ENCODE measurements at places on chromosomes 7 and 10.

DNA sequence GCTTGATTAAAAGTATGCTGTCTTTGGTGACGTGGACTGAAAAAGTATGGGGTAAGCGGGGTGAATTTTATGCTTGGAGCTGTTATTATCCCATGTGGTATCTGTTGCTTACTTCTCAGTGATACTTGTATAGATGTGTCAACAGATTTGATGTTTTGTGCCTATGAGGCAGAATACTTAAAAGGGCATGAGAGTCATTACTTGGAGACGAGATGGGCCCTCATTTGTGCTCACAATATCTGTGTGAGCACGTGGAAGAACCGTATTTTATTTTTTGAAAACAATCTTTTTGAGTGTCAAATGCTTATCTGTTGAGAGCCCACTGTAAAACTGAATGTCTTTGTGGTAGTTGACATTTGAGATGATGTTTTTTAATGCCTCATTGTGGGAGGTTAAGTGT, 281.9 kb downstream of the EXOC4 start:
- no peak for DNase-seq

DNA sequence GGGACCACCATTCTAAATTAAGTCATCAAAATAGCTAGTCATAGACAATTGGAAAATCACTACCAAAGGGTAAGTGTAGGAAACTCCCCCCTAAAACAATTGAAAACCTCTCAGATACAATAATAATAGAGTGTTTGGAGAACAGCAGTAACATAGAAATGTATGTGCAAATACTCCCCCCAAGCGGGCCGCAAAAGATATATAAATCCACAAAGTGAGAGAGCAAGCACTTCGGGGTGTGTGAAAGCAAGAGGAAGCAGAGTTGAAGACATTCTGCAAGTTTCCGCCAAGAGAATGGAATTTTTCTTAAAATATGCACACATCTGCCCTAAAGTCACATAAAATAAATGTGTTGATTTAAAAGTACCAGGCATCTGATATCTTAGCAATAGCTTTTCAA, 33.3 kb downstream of the CHCHD3 start:
- DNase-seq = no peak

- DNase-seq = no peak
Observed at GRCh38 chr10:26627324-26627723, 70.2 kb upstream of the PDSS1 start.

GRCh38 chr7:2661602-2662272, 26.3 kb upstream of the AMZ1 start:
- no peak for DNase-seq

GRCh38 chr7:2710286-2710655, 22.3 kb downstream of the AMZ1 start:
- DNase-seq = no peak

- DNase-seq = no peak
Observed at GRCh38 chr10:63605197-63605967, 84.2 kb downstream of the REEP3 start.

DNA sequence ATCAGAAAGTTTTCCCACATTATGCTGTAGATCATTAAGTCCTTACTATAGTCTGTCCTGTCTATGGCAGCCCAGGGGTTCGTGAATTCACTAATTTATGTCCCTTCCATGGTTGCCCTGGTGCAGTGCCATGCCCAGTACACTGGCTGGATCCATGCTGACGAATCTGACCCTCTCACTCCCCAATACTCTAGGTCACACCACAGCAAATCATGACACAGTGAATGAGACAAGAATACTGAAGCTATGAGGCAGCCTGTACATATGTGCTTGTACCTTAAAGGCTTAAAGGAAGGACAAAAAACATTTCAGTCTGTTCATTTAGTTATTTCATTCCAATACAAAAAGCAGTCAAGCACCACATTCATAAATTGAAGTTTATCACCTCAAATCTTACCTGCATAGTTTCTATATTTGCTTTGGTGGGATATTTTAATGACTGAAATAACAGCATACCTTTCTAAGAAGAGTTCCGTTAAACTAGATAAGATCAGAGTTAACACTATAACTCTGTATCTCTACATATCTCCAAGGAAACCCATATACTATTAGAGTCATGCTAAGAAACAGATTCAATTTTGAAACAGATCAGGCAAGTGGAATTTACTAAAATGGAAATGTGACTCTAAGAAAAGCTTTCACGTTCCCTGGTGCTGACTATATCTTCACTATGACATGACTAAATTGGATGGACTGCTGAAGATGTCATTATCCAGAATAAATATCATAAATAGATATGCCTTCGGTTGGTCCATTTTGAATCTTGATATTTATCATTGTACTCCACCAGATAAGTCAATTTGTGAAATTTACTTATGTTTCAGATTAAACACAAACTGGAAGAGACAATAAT, 36.7 kb downstream of the OSBPL3 start:
- no peak for DNase-seq

DNA sequence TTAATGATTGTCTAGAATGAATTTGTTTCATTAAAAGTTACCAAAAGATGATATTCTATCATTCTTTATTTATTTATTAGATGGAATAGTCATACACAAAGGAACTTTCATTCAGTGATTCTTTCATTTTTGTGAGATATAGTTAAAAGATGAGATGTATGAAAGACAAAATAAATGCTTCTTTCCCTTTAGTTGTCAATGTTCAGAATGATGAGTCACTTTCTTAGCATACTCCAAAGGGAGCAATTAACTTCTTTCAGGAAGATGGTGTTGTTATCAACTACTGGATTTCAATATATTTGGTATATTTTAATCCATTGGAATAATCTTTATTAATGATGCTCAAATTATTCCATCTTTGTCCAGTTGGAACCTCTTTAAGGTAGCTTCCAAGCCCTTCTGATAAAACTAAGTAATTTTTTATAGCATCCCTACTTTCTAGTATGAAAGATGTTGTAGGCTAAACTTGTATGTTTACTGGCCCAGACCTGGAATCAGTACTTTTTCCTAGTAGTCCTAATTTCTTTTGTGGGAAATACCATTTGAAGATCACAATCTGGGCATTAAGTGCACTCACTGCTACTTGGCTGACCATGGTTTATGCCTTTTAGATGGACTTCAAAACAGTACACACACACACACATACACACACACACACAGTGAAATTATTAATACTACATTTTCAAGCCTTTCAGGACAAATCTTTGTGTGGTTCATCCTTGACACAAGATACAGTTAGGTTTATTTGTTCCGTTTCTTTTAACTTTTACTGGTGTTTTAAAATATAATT, 2.5 kb downstream of the GIMAP7 start:
- DNase-seq = no peak
